Fibroblast of villous mesenchyme (primary cell): ENCODE measurements at places on chromosomes 2 and 18. TPM values are rescaled to one million over a fixed set of nuclear protein-coding genes. Genes with fewer than 3 reads are reported as not detected.
A peak's percentile ranks its signal among the peaks of the same experiment; 100 is the strongest.

GRCh38 chr2:196201229-196202009 lies 30.0 kb upstream of the STK17B start:
- DNase-seq, result no peak

DNA sequence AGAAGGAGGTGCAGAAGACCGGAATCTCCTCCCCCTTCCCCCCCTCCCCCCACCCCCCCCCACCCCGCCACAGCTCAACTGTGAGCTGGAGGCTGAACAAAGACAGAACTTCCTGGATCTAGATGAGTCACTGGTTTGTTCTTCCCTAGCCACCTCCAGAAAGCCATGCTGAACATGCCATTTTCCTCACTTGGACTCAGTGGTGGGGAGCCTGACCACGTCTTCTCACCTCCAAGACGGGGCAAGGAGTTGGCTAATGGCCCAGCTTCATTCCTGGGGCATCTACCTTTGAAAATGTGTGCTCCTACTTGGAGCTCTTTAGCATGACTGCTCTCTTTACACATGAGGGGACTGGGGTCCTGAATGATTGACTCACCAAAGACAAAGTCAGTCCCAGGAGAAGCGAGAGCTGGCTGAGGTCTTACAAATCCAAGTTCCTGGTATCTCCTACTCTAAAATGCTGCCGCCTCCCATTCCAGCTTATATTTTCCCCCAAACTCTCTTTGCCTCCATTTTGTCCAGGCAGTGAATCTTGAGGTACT lies 22.6 kb upstream of the FZD5 start:
- DNase-seq, result peak; percentile 25

DNA sequence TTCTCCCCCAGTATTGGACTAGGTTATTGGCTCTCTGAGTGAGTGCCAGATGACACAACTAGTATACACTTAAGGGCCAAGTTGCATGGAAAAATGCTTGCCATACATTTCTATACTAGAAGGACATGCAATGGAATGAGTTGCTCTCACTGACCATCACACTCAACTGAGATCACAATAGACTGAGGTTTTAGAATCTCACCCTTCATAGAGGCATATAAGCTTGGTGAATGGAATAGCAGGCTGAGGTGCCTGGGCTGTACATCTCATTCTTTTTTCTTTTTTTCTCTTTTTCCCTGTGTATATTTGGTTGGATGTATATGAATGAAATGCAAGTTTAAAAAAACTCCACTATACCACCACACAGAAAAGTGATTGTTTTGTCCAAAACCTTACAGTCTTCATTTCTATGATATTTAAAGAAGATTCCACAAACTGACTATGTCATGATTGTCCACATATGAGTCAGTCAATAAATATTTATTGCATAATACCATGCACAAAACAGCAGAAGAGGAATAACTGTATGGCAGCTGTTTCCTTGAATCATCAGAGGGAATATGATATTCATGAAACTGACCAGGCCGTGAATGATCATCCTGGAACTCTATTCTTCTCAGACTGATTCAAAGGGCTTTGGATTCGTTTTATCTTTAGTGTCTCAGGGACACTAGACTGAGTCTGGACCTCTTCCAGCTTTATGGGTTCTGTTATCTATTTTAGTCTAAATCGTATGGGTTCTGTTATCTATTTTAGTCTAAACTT lies 122.6 kb upstream of the STK17B start:
- peak; percentile 87 for DNase-seq

DNA sequence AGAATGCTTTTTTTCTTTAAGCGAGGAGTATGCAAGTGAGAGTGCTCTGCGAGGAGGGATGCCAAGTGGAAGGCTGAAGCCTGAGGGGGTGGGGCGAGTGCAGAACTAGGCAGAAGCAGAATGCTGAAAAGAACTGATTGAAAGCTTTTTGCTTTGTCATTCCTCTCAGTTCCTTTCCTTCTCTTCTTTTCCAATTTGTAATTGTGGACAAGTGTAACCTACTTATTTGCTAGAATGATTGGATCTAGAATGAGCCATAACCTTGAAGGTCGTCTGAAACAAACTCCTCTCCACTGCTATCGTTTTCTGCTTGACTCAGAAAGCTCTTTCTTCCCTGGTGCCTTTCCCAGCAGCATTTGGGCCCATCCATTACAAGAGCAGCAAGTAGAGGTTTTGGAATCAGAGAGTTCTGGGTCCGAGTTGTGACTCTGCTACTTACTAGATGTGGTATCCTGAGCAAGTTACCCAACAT lies 115.3 kb downstream of the METTL8 start:
- DNase-seq, result no peak

RMC1 gene
- 19.0 and 32.0 TPM in 2 replicates for total RNA-seq

SLC38A11 gene
- total RNA-seq, result under 0.01 TPM in 1 of 2 replicates, not detected in the other

KCNS3 gene
- 3.0 and 7.4 TPM in 2 replicates for total RNA-seq

C2orf80 gene
- total RNA-seq, result not detected in 2 replicates

LRP2 gene
- total RNA-seq, result under 0.01 TPM in 2 replicates

DNAH7 gene
- under 0.01 and 0.32 TPM in 2 replicates for total RNA-seq

DSG1 gene
- total RNA-seq, result not detected in 2 replicates

VIT gene
- total RNA-seq, result under 0.01 TPM in 1 of 2 replicates, not detected in the other
